ENCODE measurements at places on chromosomes 2 and 18.
A peak's percentile ranks its signal among the peaks of the same experiment; 100 is the strongest.

DNA sequence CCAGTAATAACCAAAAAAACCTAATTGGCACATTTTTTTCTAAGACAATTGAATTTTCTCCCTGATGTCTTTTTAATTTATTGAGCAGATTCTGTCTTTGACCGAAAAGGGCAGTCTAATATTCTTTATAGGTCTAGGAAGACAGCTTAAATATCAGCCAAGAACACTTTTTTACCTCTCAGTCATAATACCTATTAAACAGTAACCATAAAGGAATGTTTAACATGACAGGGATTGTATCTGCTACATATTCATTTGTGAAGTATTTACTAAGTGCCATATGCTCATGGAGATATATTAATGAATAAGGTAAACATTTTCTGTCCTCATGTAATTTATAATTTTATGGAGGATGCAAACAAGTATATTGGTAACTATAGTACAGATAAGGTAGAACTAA lies 3.1 kb upstream of the HTR2B start:
- DNase-seq = no peak

DNA sequence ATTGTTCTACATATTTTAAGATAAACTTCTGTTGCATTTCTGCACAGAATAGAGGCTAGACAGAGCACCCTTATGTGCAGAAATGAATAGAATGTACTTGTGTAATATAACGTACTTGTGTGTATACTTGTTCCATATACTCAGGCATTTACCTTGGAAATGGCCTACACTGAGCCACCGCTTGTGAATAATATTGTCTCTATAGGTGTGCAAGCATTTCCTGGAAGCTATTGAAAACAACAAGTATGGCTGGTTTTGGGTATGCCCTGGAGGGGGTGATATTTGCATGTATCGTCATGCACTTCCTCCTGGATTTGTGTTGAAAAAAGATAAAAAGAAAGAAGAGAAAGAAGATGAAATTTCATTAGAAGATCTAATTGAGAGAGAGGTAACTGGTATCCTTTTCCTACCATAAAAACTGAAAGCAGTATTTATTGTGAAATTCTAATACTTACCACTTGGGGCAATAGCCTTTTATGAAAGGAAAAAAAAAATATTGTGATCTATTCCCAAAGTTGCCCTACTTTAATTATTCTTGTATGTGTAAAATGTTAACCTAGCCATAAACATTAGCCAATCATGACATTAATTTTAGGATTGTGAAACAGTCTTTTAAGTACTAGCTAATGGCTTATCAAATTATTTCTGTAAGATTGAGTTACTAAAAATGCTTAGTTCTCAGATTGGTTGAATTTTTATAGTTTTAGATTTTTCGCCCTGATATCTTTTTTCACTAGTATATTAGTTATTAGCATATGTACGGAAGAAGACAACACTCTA lies 18.0 kb downstream of the ZC3H15 start:
- peak; percentile 47 for DNase-seq

GRCh38 chr18:46097801-46098615 lies at the start of gene ATP5F1A:
ATP5F1A (minus strand) TSS chr18:46098296; CDS start chr18:46098231, 65 bp downstream.
- peak; percentile 95 for DNase-seq

DNA sequence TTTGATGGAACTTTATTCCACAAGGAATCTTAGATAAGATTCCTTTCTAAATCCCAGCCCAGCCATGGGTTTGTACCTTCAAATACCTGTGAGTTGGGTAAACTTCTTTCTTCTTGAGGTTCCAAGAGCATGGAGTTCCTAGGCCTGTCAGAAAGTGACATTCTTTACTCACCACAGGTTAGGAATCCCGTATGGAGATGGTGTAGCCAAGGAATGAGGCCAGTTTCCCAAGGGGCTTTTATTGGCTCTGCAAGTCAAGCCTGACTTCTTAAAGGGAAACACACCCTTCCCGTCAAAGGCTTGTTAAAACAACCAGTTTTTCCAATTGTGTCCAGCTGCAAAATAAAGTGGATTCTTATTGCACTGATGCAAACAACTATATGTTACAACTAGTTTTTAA lies 45.8 kb downstream of the STK17B start:
- no peak for DNase-seq

GRCh38 chr18:62710417-62710816 lies 4.9 kb upstream of the PHLPP1 start:
- DNase-seq = peak; percentile 43

DNA sequence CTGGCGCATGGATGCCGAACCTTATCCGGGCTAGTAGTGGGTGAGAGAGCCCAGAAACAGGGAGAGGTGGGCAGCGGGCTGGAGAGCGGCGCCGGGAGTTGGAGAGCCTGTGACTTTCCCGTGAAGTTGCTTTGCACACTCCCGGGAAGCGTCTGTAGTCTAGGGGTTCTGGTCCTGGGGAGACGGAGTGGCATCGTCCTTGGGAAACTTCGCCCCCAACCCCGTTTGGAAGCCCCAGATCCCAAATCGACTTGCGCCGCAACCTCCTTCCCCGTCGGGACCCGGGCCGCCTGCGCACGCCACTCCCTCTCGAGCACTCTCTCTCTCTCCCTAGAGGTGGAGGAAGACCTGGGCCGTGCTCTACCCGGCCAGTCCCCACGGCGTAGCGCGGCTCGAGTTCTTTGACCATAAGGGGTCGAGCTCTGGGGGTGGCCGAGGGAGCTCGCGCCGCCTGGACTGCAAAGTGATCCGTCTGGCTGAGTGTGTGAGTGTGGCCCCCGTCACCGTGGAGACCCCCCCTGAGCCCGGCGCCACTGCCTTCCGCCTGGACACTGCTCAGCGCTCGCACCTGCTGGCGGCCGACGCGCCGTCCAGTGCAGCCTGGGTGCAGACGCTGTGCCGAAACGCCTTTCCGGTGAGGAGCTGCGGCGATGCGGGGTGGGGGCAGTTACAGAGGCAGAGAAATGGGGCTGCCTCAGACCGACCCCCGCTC lies 456 bp downstream of the DOK1 start:
- peak; percentile 65 for DNase-seq

DNA sequence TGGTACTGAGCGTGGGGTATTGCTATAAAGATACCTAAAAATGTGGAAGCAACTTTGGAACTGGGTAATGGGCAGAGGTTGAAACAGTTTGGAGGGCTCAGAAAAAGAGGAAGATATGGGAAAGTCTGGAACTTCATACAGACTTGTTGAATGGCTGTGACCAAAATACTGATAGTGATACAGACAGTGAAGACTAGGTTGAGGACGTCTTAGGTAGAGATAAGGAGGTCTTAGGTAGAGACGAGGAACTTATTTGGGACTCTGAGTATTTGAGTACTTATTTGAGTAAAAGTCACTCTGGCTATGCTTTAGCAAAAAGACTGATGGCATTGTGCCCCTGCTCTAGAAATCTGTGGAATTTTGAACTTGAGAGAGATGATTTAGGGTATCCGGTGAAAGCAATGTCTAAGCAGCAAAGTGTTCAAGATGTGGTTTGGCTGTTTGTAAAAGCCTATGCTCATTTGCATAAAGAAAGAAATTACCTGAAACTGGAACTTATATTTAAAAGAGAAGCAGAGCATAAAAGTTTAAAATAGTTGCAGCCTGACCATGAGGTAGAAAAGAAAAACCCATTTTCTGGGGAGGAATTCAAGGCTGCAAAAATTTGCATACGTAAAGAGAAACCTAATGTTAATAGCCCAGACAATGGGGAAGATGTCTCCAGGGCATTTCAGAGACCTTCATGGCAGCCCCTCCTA lies 219.6 kb downstream of the PDE1A start:
- no peak for DNase-seq

- no peak for DNase-seq
Observed at GRCh38 chr2:64213532-64214275, 69.5 kb upstream of the PELI1 start.

GRCh38 chr2:120745420-120746111 lies 9.9 kb downstream of the GLI2 start:
- DNase-seq = no peak

GRCh38 chr2:232511336-232511890 lies 8.8 kb upstream of the PRSS56 start:
- peak; percentile 86 for DNase-seq

- DNase-seq = no peak
Observed at GRCh38 chr18:45165176-45165713, 450.0 kb upstream of the SLC14A2 start.

- DNase-seq = peak; percentile 18
Observed at GRCh38 chr18:56645415-56646016, 5.6 kb upstream of the WDR7 start.

GRCh38 chr2:158745067-158745865 lies 49.9 kb upstream of the DAPL1 start:
- DNase-seq = peak; percentile 87

DNA sequence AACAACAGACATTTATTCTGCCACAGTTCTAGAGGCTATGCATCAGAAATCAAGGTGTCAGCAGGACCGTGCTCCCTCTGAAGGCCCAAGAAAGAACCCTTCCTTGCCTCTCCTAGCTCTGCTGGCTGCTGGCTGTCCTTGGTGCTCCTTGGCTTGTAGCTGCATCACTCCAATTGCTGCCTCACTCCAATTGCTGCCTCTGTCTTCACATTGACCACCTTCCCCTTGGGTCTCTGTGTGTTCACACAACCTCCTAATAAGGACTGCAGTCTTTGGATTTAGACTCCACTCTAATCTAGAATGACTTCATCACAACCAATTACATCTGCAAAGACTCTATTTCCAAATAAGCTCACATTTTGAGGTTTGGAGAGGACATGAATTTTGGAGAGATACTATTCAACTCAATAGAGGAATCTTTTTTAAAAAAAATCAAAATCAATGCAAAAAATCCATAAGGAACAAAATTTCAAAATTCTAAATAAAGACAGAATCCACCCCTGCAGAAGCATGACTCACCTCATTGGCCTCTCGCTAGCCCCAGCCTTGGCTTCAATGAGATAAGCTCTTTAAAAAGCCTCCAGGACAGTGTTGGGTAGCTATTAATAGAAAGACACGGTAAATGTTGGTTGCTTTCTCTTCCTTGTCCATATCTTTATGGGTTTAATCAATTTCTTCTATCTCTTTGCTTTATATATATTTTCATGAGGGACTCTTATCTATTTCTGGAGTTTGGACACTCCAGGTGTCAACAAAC lies 267.6 kb upstream of the MGAT5 start:
- peak; percentile 19 for DNase-seq

DNA sequence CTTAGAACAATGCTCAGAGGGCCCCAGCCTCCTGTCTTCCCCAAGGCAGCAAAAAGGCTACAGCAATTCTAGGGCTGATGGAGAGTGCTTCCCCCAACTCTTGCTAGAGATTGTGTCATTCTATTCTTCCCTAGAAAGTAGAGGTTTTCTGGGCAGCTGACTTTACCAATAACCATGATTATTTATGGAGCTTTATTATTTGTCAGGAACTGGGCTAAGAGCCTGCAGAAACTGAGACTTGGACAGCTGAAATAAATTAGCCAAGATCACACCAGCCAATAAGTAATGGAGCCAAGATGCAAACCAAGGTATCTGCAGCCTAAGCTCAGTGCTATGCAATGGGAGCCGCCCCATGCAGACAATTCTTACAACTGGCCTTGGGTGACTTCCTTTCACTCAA lies 84.8 kb downstream of the CCBE1 start:
- no peak for DNase-seq

GRCh38 chr2:46520130-46520711 lies 40.9 kb downstream of the TMEM247 start:
- DNase-seq = peak; percentile 48

DNA sequence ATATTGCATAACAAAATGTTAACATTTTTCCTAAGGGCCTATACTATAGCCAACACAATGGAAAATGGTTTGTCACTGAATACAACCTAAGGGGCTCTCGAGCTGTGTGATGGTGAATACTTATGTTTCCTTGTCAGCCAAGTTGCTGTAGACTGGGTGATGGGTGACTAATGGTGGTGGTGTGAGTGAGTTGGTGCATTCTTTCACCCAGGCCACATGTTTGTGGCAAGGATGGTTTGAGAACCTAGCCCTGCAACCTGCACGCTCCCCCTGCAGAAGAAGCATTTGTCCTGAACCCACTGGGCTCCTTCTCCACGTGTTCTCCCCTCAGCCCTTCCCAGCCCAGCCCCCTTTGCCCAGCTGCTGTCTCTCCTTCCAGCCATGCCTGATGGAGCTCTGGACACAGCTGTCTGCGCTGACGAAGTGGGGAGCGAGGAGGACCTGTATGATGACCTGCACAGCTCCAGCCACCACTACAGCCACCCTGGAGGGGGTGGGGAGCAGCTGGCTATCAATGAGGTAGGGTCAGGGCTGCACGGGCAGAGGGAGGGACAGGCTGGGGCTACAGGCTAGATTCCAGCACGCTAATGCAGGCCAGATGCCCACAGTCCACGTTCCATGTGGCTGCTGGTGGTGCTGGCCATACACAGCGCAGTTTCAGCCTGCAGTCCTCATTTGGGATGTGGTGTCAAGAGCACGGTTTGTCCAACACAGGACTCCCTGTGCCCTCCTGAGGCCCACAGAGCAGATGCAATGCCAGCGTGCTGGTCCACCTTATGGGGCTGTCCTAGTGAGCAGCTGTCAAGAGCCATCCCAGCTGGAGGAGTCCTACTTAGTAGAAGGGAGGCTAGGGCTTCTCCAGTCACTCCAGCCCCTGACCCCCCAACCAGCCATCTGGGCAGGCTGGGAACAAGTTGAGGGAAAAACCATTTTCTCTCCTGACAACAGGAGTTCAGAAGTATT lies 65.4 kb downstream of the FAM168B start:
- DNase-seq = no peak

DNA sequence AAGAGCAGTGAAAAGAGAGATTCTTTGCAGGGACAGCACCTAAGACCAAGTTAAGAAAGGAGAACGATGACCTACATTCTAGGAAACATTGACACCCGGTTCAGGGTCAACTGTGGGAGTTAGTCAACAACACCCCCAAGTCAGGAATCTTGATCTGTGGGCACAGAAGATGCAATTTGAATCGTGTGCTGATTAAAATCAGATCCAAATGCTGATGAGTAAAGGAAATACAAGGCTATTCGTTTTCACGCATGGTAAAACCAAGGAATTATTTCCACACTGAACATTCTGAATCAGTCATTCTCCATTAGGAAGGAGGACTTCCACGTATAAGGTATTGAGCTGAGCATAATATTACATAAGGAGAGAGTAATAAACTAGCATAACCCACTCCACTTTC lies 124.2 kb downstream of the COPS8 start:
- DNase-seq = no peak

DNA sequence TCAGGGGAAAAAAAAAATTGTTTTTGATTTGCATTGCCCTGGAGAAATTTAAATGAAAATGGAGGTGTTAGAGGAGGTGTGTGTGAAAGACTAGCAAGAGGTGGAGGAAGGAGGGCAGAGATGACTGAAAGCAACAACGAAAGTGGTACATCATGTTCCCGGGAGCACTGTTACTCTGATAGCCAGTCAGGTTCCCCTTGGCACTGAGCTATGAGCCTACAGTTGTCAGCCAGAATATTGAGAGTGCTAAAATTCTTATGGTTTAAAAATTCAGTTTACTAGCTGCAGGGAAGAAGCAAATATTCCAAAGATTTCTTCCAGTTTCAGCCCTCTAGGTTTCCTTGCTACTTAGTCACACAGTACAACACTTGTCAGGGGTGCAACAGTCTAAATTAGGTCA lies 366.7 kb upstream of the DLGAP1 start:
- DNase-seq = no peak

GRCh38 chr2:196291873-196292800 lies 120.8 kb upstream of the STK17B start:
- no peak for DNase-seq

Data from NCI-H82 (cell line).